Activated T-cell treated with anti-CD3 and anti-CD28 coated beads for 48 hours (primary cell): ENCODE measurements at places on chromosomes 1 and 21.

DNA sequence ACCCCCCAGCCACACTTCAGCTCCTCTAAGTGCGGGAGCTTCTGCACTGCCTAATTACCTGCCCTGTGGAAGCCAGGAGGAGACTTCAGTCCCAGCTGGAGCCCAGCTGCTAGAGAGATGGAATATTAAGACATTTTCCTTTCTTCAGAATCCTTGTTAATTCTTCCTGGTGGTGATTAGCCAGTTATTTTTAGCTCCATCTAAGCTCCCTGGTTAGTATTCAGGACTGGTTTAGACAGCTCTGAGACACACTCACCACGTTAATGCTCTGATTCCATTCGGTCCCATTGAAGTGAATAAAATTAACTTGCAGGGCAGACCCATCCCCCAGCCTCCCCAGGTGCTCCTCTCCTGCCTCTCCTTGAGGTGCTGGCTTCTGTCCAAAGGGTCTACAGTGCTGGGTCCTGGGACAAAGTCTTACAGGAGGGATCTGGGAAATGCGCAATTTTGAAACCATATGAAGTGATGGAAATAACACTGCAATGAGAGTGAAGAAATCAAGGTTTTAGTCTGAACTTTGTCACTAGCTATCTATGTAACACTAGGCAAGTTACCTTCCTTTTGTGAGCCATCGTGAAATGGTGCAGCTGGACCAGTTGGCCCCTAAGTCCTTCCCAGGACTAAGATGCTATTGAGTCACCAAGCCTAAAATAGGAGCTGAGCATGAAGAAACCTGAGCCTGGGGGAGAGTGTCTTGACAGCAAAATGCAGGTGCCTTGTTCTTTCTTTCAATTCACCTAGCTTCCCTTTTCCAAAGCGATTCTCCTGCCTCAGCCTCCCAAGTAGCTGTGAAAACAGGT lies 117.4 kb upstream of the ATP1A1 start:
- no peak for DNase-seq

GRCh38 chr1:108801101-108801500 lies 54.6 kb downstream of the STXBP3 start:
- DNase-seq, result no peak

- DNase-seq, result no peak
Observed at GRCh38 chr1:39922251-39922688, 20.6 kb upstream of the MYCL start.

DNA sequence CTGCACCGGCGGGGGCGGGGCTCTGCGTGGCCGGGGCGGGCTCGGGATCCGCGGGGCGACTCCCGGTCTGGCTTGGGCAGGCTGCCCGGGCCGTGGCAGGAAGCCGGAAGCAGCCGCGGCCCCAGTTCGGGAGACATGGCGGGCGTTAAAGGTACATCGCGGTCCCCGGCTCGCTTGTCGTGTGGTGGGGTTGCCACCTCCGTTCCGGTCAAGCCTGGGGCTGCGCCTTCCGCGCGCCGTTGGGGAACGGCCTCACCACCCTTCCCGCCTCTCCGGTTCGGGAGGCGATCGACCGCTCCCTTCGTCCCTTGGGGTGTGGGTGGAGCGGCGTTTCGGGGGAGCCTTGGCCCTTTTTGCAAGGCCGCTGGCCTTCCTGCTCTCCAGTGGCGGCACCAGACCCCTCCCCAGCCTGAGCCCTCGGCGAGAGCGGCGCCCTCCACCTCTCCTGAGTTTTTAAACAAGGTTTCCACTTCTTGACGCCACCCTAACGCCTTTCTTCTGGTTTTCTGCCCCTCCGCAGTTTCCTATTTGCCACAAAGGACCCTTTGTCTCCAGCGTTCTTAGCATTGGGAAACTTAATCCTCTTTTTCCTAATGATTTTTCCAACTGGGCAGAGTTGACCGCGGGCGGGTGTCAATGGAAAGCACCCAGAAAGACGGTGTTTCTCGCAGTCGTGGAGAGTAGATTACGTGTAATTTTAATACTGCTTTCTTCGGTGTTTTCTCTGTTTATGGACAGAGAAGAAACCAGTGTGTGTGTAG lies at the start of the genes LEPR and LEPROT:
TSS of gene LEPR (plus strand) at position 79 of the 761 bp plus-strand sequence. CDS start 144,898 bp downstream, outside the sequence.
TSS of gene LEPROT (plus strand) at position 79 of the 761 bp plus-strand sequence. CDS start at position 136, 57 bp downstream.
- no peak for DNase-seq

GRCh38 chr1:55181666-55182065 lies 33.5 kb downstream of the USP24 start:
- DNase-seq, result no peak

DNA sequence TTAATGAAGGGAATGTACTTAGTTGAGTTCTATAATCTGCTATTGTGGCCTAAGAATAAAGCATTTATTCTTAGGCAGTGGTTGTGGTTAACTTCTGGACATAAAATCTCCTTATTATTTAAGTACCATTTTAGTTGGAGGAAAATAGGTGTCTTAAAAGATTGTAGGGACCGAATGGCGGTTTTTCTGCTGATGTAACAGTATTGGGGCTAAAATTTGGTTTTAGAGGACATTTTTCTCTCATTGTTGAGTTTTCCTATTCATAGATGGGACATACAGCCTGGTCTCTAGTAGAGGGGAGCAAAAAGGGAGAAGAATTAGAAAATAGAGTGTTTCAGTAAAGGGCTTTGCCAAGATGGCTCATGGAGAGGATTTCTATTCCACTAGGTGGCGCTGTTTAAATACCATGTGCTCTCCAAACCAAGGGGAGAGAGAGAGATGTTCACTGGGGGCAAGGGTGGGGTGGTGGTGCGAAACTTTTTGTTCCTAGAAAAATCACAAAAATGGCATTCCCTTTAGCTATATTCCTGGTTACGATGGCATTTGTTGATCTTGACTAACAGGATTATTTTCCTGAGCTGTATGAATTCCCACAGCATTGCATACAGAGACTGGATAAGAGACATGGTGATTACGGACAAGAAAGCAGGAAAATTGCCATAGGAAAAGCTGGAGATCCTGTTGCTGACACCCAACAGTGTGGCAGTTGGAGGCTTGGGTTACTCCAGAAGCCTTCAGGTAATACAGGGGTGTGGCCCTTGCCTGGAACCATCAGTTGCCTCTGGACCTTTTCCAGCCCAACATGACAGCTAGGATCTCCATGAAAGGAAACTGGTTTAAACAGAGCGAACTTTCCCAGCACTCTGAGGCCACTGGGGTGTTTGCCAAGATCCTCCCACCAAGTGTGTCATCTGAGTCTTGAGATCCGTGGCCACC lies 18.2 kb upstream of the FCGR2A start:
- no peak for DNase-seq

GRCh38 chr1:159205225-159205624 lies 550 bp downstream of the ACKR1 start:
- DNase-seq, result no peak

DNA sequence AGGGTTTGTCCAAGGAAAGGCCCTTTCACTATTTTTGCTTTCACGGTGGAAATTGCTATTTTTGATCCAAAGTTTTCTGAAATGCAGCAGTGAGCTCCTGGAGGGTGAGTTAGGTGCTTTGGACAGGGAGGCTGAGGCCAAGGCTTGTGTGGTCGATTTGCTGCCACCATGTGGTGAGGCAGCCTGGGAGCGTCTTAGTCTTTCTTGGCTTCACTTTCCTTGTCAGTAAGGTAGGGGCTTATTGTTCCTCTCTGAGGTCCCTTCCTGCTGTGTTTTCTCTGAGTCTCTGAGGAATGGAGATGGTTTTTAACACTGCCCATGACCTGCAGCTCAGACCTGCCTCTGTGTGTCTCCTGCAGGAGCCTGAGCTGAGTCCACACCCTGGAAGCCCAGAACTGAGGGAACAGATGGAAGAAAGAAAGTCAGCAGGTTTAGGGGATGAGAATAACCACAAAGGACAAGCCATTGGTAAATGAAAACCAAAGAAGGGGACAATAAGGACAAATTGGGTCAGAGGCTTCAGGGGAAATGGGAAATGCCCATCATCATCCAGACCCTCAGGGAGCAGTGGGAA lies 20.1 kb upstream of the S100A10 start:
- DNase-seq, result peak; percentile 29

DNA sequence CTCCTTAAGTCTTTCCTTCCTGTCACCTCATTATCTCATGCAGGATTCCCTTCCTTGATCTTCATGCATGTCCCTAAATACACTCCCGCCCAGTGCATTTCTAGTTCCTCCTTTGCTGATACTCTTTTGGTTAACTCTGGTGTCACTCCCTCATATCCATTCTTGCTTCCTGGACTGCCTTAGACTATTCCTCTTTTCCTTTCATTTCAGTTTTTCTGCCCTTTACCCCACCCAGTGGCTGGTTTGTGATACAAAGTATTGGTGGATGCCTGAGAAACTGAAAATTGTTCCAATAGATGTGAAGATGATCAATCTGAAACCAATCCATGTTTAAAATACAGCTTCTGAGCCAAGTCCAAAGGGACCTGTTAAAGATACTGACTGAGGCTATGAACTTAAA lies 553.8 kb upstream of the CAMK1G start:
- no peak for DNase-seq

- no peak for DNase-seq
Observed at GRCh38 chr1:16440131-16440469, 424 bp upstream of the NECAP2 start.

DNA sequence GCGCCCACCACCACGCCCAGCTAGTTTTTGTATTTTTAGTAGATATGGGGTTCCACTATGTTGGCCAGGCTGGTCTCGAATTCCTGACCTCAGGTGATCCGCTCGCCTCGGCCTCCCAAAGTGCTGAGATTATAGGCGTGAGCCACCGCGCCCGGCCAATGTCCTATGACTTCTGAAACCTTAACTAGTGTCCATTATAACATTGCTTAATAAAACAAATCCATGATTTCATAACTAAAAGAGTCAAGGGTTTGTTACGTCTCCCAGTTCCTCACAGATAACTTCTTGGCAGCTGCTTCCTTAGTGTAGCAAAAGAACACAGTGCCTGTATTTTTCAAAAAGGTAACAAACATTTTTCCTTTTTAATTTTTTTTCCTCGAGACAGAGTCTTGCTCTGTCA lies 53.6 kb downstream of the FBXO42 start:
- no peak for DNase-seq

- no peak for DNase-seq
Observed at GRCh38 chr1:15308621-15309027, 61.6 kb downstream of the FHAD1 start.

DNA sequence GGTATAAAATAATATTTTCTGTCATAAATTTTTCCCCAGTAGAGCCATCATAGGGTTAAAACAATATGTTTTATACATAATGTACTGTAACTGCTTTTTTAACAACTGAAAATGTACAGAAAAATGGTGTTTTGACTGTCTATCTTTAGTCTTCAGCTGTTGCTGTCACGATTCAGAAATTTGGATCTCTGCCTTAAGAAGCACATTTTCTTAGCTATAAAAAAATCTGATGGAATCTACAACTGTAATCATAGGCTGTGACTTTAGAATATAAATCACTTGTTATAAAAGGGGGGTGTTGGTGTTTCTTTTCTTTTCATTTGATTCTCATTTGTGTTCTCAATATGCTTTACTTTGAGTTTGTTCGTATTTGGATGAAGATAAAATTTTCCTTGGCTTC lies 187.5 kb downstream of the PDE4B start:
- DNase-seq, result no peak

- no peak for DNase-seq
Observed at GRCh38 chr1:119956306-119956705, 60.0 kb upstream of the ADAM30 start.

- DNase-seq, result no peak
Observed at GRCh38 chr21:32089766-32090165, 189.1 kb downstream of the MIS18A start.

DNA sequence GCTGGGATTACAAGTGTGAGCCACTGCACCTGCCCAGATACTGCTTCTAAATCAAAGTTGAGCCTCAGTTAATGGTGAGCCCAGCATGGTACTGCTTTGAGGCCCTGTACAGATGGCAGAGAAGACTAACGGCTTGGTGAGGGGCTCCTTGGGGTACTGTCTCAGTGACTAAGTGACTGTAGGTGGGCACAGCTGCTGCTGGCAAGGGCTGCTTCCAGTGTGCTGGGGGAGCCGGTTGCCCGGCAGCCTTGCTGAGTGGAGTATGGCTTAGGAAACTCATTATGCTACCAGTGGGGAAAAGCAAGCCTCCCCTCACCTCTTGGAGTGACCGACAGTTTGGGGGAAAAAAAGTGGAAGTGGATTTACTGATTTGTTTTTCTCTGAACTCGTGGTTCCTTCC lies 23.6 kb upstream of the ARHGEF10L start:
- no peak for DNase-seq

DNA sequence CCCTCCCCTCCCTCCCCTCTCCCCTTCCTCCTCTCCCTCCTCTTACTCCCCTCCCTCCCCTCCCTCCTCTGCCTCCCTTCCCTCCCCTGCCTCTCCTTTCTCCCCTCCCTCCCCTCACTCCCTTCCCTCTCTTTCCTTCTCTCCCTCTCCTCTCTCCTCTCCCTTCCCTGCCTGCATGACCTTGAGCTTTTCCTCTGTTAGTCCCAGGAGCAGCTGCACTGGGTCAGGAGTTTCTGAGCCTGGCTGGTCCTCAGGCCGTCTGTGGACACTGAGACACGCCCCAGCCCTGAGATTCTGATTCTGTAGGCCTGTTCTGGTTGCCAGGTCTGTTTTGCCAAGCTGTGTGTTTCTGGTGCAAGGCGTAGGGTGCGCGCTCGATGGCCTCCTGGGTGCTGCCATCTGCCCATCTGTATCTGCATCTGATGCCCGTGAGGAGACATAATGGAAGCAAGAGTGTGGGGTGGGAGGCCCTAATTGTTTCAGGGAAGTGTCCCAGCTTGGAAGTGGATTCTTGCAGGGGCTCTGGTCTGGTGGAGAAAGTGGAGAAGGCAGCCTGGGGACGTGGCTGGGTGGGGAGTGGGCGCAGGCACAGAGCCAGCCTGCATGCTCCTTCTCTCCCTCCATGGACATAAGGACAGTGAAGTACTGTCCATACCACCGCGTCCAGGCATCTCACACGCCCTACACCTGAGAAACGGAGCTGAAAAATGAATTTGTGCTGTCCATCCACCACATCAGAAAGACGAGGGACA lies 97.2 kb downstream of the WDR4 start:
- DNase-seq, result no peak
